CD4-positive, alpha-beta T cell treated with Interleukin-4 for 1 hour (primary cell): ENCODE measurements at places on chromosomes 16 and 17.

- DNase-seq: no peak
These were observed 337.8 kb upstream of the ZFHX3 start for GRCh38 chr16:73385696-73386095.

- no peak for DNase-seq
These were observed 21.3 kb downstream of the ADGRG5 start for GRCh38 chr16:57563761-57564160.

- no peak for DNase-seq
These were observed 42.1 kb upstream of the DLX4 start for GRCh38 chr17:49926886-49927285.

GRCh38 chr17:58210922-58211321 is 8.1 kb downstream of the MKS1 start:
- no peak for DNase-seq

DNA sequence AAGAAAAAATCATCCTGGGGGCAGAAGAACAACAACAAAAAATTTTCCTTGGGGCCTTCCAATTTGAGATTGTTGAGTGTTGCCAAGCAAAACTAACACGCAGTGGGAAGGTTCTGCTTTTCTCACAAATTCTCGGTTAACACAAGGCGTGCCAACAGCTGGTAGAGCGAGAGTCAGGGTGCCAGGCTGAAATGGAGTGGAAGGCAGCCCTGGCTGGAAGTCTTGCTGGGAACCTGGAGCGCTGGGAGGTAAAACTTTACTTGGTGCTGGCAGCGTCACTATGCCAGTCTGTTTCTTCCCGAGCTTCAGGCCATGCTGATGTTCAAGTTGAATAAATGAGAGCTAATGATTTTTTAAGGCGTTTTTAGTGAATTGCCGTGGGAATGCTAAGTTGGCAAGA is 189.4 kb downstream of the WWOX start:
- no peak for DNase-seq

DNA sequence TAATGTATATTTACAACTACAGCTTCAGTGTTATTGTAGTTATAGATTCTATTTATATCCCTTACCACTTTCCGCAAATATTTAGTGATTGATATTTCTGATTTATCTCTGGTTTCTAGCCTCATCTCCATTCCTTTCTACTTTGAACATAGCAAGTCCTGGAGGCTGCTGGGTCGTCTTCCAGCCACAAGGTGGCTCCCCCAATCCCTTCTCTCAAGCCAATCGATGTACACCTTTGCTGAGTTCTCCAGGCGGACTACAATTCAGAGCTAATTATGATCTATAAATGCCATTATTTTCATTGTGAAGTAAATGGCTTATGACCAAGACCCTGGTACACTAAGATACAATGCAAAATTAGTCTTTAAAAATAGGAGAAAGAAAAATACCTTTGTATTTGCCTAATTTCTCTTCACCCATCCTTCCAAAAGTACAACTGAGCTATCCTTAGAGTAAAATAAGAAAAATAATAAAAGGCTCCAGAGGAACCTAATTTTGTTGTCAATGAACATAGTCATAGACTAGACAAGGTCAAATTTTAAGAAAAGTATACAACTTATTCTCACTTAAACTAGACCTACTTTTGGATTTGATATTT is 122.1 kb downstream of the SKAP1 start:
- DNase-seq: peak; percentile 58

- peak; percentile 34 for DNase-seq
These were observed 7.3 kb downstream of the RPS15A start for GRCh38 chr16:18782697-18783429.

DNA sequence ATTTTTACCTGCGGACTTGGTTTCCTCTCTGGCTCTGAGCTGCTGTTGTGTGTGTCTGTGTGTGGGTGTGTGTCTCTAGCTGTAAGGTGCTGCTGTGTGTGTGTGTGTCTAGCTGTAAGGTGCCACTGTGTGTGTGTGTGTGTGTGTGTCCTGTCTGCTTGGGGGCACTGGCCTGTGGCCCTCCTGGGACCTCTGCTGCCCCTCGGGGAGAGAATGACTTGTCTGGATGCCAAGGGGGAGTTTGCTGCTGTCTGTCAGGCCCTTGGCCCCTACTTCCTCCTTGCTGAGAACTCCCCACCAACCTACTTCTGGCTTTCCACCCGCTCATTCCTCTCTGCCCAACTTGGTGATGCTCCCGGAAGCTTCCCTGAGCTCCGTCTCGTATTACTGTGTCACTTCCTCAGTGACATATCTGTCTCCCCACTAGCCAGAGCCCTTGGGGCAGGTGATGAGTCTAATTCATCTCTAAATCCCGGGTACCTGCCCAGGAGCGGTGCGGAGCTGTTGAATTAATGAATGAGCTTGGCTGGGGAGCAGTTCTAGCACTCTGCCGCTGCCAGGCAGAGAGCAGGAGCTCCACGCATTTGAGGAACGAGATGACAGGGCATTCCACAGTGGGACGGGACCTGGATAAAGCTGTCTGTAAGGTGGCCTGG is 3.5 kb upstream of the LASP1NB start:
- no peak for DNase-seq

DNA sequence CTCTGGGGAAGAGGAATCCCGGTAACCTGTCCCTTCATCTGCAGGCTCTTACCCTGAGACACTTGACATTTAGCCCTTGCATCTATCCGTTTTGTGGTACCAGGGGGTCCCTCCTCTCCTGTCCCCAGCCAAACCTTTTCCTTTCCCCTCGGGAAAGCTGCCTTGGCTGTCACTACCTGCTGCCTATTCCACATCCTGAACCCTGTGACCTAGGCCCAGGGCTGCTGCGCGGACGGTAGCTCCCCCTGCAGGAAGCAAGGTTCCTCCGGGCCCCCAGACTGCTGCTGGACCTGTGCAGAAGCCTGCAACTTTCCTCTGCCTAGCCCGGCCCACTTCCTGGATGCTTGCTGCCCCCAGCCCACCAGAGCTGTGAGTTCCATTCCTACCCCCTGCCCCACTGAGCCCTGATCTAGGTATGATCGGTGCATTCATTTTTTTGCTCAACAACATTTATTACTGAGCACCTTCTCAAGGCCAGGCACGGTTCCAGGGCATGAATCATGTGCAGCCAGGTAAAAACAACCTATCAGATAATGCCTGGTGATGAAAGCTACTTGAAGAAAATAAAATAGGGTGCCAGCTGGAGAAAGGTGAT is 10.5 kb upstream of the ALDOA start:
- peak; percentile 50 for DNase-seq

- no peak for DNase-seq
These were observed 504 bp upstream of the GOSR1 start for GRCh38 chr17:30476726-30477082.

GRCh38 chr16:53744449-53744848 is 40.5 kb downstream of the FTO start:
- peak; percentile 12 for DNase-seq

DNA sequence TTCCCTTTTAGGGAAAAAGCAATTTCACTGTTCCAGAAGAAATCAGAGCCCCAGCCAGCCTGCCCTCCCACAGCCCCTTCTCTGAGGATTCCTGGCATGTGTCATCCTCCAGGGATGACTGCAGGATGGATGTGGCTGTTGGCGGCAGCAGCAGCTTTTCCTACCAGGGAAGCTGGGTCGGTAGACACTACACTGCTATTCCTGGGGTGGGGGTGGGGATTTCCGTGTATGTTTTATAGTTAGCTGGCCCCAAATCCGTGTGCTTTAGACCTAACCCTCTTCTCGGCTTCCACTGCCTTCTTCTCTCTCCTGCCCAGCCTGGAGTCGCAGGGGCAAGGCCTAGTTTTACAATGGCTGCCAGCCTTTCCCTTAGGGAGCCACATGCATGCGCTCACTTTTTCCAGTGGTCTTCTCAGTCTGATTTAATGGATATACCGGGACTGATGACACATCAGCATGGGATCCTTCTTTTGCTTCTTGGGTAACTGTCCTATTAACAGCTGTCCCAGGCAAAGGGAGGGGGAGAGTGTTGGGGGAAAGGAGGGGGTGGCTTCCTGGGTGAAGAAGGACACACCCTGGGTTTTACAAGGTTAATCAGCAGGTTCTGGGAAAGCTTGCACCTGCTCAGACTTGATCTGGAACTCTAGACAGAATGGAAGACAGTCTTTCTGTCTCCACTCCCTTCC is 2.7 kb upstream of the NFE2L1 start:
- no peak for DNase-seq

DNA sequence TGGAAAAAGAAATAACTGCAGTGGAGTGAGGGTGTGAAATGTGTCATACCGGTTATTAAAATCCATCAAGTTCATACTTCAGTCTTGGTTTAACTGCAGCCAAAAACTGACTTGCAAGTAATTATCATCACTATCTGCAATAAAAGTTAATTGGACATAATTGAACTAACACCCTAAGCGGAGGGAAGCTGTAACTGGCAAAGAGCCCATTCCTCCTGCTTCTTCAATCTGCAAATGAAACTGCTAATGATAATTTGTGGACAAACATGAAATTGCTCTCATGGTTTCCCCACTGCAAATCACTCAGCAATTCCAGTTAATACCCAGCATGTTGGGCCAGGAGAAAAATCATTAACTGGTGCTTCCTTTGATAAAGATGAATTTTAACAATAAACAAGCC is 46.5 kb downstream of the FAM222B start:
- DNase-seq: no peak

- no peak for DNase-seq
These were observed 7.6 kb downstream of the SCPEP1 start for GRCh38 chr17:56985371-56986162.

- DNase-seq: no peak
These were observed 1431.1 kb downstream of the CDH8 start for GRCh38 chr16:60605176-60605575.

DNA sequence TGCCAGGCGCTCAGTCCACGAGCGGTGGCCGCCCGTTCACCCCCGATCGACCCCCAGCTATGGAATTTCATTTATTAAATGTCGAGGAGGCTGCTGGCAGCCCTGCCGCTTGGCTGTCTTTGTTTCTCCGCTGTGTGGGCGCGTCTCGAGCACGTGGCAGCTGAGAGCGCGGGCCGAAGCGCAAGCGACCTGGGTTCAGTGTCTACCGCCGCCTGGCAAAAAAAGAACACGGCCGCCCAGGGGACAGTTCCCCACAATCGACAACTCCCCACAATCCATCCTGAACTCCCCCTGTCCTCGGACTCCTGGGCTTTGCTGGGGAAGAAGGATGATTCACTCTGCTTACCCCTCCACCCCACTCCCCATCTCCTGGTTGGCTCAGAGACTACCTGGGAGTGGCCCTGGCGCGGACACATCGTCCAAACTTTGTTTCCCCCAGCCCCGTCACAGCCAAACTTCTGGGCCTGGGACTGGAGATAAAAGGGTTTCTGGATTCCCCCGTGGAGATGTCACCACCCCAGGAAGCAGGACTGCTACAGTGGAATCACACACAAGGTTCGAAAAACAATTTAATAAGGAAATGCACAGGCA is 1.7 kb upstream of the ANKRD13B start:
- no peak for DNase-seq

DNA sequence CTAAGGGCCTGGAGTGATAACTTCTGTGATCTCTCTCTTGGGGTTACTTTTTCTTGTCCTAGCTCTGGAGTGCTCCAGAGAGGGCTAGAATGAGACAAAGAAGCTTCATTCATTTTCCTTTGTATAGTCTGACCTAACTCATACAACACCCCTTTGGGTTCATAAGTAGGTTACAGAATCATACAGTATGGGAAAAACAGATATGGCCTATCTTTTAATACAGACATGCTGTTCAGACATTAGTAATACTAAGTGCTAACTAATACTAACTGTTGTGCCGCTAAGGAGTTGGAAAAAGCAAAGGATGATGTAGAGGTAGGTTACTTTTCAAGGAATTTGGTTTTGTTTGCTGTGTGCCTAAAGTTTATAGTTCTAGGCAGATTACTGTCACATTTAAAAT is 84.7 kb downstream of the NLK start:
- no peak for DNase-seq

DNA sequence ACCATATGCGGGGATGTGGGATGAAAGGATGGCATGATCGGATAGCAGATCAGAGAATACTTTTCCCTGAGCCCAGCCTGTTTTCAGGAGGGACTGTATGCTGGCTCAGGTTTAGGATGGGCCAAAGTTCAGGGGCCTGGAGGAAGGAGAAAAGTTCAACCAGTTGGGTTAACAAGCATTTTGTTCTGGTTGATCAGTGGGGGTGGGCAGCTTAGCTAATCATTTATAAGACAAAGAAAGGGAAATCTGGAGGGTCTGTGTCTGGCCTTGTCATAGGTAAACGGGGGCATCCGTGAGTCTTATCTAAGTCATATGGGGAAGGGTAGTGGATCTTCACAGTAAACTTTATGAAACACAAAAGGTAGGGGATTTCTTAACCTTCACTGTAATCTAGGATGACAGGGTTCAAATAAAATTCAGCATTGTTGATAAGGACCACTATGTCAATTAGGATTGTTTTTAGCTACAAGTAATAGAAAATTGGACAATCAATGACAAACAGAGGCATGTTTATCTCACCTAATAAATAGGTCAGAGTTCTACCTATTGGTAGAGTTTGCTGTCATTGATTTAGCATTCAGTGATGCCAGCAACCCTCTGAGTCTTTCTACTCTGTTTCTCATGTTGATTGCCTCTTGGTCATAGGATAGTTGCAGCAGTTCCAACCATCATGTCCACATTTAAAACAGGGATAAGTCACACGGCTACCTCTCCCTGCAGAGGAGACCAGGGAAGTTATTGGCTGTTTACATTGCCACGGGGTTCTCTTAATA is 11.4 kb downstream of the PCTP start:
- no peak for DNase-seq

- peak; percentile 58 for DNase-seq
These were observed 22.2 kb upstream of the NFATC3 start for GRCh38 chr16:68062910-68063393.

DNA sequence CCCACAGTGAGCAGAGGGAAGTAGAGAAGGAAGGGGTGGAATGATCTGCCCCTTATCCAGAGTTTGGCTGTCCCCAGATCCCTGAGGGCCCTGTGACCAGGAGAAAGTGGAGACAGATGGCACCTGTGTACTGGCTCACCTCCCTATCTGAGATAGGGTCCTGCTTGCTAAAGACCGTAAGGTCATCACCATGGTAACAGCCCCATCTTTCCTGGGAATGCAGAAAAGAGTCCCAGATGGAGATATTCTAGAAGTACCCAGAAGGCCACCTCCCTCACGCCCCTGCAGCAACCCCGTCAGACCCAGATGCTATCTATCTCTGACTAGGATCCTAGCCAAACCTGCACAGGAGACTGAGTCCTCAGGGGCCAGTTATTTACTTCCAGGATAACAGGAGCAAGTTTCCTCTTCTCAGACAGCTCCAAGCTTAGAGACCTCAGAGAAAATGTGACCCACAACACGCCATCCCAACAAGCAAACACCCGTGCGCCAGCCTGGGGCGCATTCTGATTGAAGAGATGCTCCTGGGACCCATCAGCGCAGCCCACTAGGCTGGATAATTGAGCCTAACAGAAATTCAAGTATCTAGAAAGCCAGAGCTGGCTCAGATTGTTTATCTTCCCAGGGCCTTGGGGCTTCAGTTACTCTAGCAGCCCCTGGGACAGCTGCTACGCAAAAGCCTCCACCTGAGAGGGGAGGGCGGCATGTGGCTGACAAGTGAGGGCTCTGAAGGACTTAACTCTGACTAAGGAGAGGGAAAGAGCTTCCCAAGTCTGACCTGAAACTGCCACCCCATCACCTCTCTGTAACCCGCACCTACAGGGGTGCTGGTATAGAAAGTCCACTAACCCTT is 1.9 kb downstream of the ORMDL3 start:
- DNase-seq: no peak
